ENCODE measurements at places on chromosomes 2 and 18.

- no peak for DNase-seq
Measured at GRCh38 chr2:31193806-31194205, 23.5 kb downstream of the CAPN14 start.

DNA sequence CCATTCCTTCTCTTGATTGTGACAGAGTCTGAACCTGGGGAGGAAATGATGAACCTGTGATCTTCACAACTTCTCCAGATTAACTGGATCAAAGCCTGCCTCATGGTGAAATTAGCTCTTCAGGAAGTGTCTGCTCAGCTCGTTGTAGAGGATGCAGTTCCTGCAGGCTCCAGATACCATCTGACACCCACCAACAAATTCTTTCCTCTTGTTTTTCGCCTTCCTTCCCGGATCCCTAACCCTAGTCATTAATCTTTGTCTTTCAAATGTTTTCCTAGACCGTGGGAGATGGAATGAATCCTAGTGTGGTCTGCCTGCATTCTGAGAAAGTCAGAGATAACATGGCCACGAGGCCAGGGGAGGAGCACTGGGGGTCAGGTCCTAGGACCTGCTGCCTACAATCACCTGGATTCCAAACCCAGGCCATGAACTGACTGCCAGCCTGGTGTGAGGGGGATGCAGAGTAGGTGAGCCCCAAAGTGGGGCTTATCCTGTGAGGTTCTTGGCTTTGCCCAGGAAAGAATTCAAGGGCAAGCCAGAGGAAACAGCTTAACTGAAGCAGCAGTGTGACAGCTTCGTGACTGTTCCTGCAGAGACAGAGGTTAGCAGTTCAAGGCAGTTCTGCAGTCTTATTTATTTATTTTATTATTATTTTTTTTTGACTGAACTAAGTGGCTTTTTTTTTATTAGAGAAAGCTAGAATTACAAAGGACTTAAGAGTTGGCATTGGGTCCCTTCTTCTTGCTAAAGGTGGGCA is 67.8 kb downstream of the DIPK1C start:
- no peak for DNase-seq

DNA sequence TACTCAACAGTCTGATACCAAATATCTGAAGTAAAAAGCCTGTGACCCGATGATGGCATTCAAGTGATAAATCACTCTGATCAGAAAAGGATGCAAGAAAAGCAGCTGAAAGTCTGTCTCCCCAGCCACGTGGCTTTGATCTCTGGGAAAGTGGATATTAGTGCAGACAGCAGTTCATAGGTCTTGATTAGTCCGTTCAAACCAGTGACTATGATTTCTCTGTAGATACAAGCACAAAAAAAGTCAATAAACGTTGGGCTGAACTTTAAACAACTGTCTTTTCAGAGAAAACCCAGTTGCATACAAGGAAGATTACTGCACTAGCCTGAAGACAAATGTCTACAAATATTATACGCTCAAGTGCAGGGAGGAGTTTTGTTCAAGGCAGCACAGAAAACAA is 107.7 kb upstream of the CDC42EP3 start:
- DNase-seq: no peak

DNA sequence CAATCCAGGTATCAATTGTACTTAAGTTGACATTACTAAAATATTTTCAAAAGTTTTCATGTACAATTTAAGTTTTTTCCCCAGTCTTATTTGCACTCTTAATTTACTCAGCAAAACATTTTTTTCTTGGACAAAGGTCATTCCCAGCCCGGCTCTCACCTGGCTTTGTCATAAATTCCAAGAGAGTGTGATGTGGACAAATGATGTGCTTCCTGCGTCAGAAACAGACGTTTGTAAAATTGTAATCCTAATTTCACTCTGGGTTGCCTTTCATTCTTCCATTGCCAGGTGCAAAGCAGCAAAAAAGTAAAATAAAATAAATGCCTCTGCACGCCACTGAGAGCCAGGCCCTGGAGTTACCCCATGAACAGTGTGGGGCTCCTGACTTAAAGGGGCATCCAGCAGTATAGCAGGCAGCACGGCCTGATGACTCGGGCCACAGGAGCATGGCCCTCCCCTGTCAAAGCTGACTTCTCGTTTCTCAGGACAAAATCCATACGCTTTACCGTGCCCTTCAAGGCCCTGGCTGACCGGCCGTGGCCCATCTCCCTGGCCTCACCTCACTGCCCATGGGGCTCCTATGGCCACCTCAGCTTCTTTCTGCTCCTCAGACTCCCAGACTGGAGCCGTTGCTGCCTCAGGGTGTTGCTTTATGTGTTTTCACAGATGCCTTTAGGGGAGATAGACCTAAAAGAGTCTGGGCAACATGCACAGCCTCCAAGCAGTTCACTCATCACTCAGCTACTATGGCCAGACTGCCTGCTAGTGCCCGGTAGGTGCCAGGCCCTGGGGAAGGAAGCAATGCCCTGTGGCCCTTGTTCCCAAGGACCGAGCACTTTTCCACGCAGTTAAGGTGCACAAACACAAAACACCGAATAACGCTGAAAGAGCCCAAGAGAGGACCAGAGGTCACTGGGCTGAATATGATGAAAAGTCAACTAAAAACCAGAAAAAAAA is 7.6 kb upstream of the TMEM185B start:
- DNase-seq: no peak

DNA sequence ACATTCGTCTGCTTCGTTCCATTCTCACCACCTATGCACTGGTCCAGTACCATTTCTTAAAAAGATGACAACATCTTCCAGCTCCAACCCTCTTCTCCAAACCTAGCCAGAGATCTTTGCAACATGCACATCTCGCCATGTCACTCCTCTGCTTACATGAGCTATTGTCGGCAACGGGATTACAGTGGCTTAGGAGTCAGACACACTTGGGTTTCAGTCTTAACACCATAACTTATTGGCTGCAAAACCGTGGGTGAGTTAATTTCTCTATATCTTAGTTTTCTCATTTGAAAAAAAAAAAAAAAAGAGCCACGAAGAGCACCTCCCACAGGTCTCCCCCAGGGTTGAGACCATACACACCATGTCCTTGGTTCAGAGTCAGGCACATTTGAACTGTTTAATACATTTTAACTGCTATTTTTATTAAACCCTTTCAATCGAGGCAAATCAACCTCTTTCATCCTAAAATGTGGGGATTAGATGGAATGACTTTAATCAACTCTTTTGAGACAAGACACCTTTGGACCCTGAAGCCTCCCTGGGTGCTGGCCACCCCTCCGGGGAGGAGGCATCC is 889 bp downstream of the ANKRD29 start:
- DNase-seq: no peak

DNA sequence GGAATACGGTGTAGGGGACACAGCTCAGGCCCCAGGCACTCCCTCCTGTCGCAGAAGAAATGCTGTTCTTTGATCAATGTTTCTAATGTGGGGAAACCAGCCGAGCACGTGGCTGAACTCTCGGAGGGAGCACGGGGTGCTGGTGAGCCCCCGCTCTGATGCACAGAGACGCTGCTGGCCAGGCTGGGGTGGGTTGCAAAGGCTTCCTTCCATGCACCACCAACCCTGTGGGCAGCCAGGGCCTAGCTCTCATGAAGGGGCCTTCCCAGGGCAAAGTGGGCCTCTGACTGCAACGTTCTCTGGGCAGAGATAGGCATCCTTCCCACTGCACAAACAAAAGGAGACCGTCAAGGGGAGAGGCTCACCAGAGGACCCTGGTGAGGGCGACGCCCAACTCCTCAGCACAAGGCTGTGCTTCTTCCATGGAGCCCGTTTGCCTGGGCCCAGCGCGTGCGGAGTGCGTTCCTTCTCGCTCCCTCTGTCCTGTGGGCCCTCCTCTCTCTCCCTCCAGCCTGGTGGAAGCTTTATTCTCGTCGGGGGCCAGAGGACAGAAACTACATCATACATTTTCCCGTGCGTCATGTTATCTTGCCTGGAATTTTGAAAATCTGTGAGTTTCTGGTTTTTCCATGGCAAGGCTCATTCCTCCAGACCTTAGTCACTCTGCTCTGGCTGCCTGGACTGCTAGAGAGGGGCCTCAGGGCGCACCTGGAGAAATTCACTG is 61.1 kb upstream of the SP3 start:
- DNase-seq: no peak

GRCh38 chr18:49849331-49850217 is 36.2 kb upstream of the ACAA2 start:
- DNase-seq: no peak

DNA sequence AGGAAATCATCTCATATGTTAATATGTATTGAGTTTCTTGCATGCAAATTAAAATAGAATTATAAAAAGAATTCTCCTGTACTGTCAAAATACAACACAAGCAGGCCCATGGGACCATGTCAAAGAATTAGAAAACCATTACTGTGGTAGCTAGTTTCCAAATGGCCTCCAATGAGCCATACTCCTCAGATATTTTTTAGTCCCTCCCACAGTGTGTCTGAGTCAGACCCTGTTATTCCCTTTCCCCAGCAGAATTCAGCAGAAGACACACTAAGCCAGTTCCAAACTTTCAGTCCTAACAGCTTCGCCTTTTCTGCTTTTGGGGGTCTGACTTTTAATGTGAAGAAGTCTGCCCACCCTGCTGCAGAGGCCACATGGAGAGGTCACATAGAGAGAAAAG is 86.7 kb downstream of the FIGN start:
- DNase-seq: no peak

- no peak for DNase-seq
Measured at GRCh38 chr2:180739070-180739469, 241.3 kb upstream of the UBE2E3 start.

DNA sequence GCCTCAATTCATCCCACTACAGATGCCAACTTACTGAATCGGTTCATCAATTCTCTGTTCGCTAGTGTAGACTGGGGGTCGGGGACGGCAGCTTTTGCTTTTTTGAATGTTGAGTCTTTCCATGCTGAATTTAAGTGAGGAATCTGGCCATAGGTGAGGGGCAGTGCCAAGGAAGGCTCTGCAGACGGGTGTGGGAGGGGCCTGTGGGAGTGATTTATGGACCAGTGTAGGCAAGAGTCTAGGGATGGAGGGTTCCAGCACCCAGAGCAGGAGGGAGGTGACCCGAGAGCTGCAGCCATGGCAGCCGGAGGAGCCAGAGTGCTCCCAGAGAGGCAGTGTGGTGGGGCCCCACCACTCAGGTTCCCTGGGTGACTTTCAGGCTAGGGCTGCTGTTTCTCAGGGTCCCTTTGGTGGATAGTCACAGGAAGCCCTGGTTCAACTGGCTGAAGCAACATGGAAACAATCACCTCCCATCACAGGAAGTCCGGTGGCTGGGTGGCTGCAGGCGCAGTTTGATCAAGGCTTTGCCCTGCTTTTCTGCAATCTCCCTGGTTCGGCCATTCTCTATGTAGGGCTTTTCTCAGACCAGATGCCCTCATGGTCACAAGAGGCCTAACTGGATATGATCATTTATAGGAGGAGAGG is 16.9 kb upstream of the TEX44 start:
- no peak for DNase-seq

DNA sequence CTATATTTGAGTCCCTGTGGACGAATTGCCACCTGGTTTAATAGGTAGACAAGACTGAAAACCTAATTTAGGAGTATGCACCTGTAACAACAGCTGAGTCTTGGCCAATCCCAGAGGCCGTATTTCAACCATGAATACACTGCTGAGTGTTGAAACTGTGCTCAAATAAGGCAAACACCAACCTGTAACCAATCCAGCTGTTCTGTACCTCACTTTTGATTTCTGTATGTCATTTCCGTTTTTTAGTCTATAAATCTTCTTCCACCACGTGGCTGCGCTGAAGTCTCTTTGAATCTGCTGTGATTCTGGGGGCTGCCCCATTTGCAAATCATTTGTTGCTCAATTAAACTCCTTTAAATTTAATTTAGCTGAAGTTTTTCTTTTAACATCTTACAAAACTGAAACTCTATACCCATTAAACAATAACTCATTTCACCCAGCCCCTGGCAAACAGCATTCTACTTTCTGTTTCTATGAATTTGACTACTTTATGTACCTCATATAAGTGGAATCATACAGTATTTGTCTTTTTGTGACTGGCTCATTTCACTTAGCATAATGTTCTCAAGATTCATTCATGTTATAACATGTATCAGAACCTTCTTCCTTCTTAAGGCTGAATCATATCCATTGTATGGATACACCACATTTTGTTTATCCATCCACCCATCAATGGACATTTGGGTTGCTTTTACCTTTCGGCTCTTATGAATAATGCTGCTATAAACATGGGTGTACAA is 7.5 kb upstream of the YPEL5 start:
- DNase-seq: no peak

- DNase-seq: peak; percentile 28
Measured at GRCh38 chr2:18980104-18980785, 378.2 kb downstream of the OSR1 start.

DNA sequence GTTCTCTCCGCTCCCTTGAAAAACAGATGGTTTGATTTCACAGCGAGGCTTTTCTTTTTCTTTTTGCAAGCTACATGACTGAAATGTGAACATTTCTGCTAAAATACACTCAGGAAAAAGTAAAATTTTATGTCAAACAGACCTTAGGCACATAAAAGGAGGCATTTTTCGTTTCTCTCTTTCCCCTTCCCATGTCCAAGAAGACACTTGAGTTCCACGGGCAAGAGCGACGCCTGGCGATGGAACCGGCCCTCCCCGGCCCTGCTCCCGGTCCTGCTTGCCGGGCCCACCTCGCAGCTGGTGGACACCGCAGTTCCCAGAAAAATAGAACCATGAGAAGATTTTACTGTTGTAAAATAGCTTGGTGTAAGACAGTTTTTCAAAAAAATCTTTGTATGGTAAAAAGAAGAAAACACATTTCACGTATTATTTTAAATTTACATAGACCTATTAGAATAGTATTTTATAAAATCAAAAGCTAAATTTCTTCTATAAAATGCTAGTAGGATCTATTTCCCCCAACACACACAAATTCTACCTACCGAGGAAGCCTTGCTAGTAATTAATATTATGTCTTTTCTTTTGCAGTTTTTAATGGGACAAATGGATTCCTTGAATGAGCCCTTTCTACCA is 2.3 kb upstream of the ALKAL2 start:
- peak; percentile 89 for DNase-seq

GRCh38 chr2:128531856-128532255 is 213.2 kb upstream of the HS6ST1 start:
- DNase-seq: no peak

DNA sequence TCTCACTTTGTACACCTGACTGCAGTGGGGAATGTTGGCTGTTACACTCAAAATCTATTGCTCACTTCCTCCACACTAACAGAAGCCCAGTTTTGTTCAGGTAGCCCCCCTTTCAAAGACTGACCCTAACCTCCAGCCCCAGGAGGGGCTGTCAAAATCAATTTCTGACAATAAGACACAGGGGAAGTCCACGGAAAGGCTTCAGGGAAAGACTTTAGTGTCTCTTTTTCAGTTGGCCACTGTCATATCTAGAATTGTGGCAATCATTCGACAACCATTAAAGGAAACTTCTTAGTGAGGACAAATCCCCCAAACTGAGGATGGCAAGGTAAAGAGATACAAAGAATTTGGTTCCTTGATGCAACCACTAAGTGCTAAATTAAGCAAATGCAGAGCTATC is 59.0 kb downstream of the BARD1 start:
- no peak for DNase-seq

GRCh38 chr2:103738606-103739005 is 976.8 kb downstream of the TMEM182 start:
- DNase-seq: no peak
